ENCODE measurements at places on chromosomes 6 and 20. TPM values are rescaled to one million over a fixed set of nuclear protein-coding genes. Genes with fewer than 3 reads are reported as not detected.

DNA sequence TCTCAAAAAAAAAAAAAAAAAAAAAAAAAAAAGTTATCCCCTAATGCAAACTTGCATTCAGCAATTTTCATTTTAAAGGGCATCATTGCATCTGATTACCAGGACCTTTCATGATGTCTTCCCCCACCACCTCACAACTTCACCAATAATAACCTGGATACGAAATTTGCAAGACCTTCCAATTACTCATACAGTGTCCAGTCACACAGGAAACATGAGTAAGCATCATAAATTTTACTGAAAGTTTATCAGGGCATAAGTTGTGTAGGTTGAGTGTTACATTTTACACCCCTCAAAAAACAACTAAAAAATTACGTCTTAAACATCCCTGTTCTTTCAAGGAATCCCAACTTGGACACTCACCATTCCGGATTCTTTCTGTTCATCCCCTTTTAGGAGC is 79.1 kb upstream of the ANKEF1 start:
- no peak for DNase-seq

- no peak for DNase-seq
Measured at GRCh38 chr6:74631564-74631963, 574.3 kb downstream of the COL12A1 start.

DNA sequence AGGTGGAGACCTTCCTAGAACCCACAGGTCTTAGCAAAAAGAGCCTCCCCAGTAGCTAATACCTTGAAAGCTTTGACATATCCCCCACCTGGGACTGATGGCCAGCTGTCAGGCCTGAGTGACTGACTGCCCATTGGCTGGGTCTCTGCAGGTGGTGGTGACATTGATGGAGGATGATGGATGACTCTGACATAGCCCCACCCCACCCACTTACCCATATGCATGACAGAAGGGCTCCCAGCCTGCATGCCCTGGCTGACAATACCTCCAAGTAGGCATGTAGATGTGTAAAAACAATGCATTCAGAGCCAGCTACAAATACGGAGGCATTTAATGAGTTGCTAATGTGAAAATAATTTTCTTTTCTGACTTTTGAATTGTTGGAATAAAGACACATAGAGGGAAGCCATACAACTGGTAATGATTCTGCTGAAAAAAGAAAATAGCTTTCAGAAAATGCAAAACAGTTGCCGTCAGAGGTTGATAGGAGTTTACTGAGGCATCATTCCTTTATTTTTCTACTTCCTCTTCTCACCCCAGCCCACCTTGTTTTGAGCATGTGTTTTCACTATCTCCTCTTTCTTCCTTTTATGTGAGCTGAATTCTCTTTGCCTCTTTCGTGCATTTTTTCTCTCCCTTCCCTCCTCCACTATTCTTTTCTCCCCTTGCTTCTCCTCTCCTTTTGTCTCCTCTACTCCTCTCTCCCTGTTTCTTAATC is 70.6 kb downstream of the OLIG3 start:
- DNase-seq, result no peak

GRCh38 chr20:61886721-61887595 is 178.7 kb downstream of the TAF4 start:
- no peak for DNase-seq

DNA sequence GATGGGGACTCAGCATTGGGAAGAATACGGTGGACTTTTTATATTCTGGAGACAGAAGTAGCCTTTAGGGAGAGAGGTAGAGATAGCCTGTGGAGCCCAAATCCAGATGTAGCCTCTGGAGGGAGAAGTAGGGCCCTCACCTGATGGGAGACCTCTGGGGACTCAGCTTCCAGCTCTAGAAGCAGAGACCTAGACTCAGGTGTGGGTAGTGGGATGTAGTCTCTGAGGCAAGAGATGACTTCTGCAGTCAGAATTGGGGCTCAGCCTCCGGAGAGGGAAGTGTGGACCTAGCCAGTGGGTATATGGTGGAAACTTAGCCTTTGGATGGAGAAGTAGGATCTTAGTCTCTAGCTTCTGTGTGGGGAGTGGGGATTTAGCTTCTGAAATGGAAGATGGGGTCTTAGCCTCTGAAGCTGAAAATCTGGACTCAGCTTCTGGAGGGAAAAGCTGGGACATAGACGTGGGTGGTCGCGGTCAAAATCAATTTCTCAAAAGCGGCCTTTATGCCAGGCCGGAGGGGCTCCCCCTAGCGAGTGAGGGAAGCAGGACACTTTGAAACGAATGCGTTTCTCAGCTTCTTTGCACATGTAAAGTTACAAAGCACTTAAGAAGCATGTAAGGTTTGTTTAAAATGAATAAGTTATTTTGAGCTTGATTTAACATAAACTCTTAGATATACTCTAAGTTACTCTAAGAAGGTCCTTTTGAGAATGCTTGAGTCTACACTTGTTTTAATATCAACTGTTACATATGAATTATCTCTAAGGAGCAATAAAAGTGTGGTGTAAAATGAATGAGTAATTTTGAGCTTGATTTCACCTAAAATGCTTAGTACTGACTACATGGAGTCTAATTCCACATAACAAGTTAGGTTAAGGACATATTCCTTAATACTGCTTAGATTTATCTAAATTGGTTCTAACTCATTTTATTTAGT is 12.9 kb upstream of the ZNF343 start:
- no peak for DNase-seq

DNA sequence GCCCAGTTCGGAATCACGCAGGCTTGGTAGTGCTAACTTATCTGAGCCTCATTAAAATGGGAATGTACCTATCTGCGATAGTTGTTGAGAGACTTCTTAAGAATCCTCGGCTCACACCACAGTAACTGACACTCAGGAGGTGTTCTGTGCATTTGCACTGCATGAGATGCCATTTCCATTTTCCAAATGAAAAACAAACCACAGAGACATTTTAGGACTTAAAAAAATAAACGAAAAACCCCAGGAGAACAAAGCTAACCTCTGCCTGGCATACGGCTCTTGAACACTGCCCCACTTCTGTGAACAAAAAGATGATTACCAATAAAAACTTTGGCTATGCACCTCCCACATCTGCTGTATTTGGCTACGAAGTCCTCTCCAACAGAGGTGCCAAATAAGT is 37.6 kb downstream of the BEND3 start:
- no peak for DNase-seq

GRCh38 chr6:34566830-34567546 is 10.9 kb upstream of the SPDEF start:
- no peak for DNase-seq

Gene MCUR1
- total RNA-seq, result 25.3 TPM

Gene PNPLA1
- not detected for total RNA-seq

GRCh38 chr6:15915508-15916178 is 213.2 kb upstream of the MYLIP start:
- DNase-seq, result no peak

Gene SCRT2
- total RNA-seq, result not detected

Gene DNAH8
- total RNA-seq, result 0.05 TPM

GRCh38 chr6:33604941-33605854 is 15.9 kb upstream of the ITPR3 start:
- no peak for DNase-seq

GRCh38 chr20:13255356-13255755 is 34.3 kb downstream of the ISM1 start:
- no peak for DNase-seq

- no peak for DNase-seq
Measured at GRCh38 chr20:34510575-34510974, 5.6 kb upstream of the DYNLRB1 start.

Gene DNAAF9
- 17.3 TPM for total RNA-seq

DNA sequence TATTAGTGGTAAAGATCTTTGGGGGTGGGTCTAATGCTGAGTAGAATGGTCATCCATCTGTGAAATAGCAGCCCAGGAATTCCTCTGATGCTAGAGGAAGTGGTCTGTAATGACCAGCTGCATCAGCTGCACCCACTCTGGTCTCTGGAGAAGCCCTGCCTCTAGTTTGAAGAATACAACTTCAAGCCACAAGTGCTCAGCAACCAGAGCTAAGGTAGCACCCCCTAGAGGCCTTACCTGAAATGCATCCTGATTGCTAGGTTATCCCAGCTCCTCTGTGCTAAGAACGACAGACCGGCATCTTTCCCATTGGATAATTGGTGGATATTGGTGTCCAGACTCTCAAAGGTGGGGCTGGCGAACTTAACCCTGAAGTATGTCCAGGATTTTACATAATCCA is 58.2 kb downstream of the DNAH8 start:
- no peak for DNase-seq

DNA sequence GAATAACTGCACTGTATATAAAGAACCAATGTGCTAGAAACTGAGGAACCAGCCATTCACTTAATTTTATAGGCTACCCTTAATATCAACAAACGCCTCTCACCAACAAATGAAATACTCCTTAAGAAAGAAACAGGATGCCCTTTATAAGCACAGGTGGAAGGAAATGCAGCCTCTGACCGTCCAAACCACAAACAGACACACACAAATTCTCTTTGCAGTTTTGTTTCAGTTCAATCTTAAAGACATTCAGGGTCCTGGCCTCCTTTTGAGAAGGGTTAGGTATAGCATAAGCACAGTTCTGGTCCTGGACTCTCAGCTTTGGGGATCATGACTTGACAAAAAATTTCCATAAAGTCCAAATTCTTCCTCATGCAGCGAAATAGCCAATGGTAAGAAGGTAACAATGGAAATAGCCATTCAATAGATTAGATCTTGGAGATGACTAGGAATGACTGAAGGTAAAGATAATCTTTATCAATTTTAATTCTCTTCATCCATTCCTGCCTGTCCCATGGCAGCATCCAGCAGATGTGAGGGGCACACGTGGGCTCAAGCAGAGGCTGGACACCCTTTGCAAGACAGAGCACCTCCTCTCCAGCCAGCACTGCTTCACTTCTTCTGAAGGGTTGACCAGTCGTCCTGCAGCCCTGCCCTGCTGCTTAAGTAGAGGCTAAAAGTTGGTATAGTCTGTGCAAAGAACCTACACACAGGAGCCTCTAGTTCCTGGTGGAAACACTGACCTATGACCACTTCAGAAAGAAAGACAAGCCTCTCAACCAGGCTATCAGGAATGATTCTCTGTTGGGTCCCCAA is 123.9 kb downstream of the CD83 start:
- no peak for DNase-seq

DNA sequence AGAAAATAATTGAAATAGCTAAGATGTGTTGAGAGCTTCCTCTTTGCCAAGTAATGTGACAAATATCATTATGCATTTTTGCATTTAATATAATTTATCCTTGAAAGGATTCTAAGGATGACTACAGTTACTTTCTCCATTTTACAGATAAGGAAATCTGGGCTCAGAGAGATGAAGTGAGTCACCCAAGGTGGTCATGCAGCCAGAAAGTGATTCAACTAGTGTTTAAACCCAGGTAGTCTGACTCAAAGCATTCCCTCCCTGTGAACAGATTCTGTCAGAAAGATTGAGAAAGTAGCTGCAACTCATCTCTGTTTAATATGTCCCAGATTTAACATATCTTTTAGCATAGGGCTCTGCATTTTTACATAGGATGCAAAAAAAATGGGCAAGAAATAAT is 28.1 kb downstream of the NRSN1 start:
- DNase-seq, result no peak

Gene ME1
- total RNA-seq, result 4.2 TPM

DNA sequence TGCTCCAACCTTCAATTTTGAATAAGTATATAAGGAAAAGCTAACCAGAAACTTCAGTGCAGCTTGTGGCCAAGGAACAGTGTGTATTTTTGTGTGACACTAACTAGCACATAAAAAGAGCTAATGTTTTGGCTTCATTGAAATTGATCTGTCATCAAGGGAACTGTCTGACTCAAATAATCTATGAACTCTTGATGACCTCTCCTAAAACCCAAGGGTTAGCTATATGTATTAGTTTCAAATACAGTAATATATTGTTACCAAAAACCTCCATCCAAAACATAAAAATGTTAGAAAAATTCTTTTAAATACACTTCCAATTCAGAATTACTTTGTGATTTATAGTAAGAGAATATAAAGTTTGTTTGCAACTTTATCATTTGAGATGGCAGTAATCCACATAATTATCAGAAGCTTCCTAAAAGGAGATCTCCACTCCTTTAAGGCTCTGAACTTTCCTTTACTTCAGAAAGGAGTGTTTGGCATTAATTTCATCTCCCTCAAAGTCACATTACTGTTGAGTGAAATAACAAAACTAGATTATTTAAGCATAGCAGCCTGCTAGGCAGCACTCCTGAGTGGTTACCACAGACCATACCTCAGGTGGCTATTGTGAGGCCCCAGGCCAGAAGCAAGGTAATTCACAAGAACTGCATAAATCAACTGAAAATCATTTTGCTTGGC is 46.3 kb upstream of the HSF2 start:
- DNase-seq, result no peak

- DNase-seq, result no peak
Measured at GRCh38 chr6:44044154-44044539, 83.1 kb downstream of the MRPL14 start.

- DNase-seq, result no peak
Measured at GRCh38 chr20:36074983-36075382, 79.6 kb upstream of the EPB41L1 start.

Gene NR2E1
- total RNA-seq, result 0.26 TPM

Gene CNR1
- total RNA-seq, result 3.5 TPM

DNA sequence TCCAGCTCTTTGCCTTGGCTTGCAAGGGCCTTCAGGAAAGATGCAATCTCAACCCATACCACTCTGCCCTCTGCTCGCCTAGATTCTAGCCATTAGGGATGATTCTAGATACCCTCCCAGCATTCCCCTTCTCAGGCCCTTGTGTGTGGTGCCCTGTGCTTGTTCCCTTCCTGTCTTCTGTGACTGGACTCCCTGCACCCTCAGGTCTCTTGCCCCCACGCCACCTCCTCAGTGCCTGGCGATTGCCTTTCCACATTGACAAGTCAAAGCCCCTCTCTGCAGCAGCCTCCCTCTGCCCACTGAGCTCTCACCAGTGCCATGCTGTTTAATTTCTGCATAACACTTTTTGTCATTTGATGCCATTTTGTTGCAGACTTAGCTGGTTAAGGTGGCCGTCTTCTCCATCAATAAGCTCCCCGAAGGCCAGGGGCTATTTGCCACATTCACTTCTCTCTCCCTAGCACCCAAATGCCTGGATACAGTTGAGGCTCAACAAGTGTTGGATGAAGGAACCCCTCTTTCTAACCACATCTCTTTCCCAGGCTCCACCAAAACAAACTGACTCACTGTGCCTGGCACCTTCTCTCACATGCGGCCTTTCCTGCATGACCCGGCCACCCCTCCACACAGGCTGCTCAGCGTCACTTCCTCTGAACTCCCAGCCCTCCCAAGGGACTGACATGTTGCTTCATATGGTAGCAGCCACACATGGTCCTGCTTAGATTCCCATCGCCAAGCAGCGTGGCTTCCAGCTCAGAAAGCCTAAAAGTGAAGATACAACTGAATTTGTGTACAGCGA is 4.6 kb upstream of the TXNDC5 start:
- peak; percentile 62 for DNase-seq

Gene BMP6
- total RNA-seq, result 1.8 TPM

DNA sequence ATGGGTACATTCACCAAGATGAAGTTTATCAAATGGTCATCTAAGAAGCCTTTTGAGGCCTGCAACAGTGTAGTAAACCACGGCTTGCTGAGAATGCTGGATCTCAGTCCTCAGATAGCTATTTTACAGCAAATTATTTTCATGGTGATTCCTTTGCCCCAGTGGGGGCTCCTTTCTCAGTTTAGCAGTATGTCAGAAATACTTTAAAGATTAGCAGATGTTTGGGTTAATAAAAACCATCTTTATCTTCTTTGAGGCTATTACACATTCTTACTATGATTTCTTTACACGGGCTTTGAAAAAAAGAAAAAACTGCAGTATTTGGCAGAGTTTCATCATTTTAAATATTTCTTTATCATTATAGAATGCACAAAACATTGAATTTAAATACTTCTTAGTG is 10.7 kb downstream of the MYLIP start:
- no peak for DNase-seq

Measured in type B pancreatic cell (in vitro differentiated cells).